ENCODE measurements at places on chromosomes 1 and 21.

GRCh38 chr21:38760762-38761155 is 45.0 kb upstream of the ETS2 start:
- no peak for DNase-seq

DNA sequence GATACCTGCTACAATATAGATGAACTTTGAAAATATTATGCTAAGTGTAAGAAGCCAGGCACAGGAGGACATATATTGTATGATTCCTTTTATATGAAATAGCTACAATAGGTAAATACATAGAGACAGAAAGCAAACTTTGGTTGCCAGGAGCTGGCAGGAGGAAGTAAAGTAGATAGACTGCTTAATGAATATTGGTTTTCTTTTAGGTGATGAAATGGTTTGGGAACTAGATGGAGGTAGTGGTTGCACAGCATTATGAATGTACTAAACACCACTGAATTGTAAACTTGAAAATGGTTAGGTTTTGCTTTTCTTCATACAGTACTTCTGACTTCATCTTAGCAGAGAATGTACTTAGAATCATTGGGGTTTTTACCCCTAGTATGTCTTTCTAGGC is 21.5 kb downstream of the ABCB10 start:
- DNase-seq: no peak

- no peak for DNase-seq
These were observed 159.2 kb downstream of the PIGK start for GRCh38 chr1:77060000-77060399.

DNA sequence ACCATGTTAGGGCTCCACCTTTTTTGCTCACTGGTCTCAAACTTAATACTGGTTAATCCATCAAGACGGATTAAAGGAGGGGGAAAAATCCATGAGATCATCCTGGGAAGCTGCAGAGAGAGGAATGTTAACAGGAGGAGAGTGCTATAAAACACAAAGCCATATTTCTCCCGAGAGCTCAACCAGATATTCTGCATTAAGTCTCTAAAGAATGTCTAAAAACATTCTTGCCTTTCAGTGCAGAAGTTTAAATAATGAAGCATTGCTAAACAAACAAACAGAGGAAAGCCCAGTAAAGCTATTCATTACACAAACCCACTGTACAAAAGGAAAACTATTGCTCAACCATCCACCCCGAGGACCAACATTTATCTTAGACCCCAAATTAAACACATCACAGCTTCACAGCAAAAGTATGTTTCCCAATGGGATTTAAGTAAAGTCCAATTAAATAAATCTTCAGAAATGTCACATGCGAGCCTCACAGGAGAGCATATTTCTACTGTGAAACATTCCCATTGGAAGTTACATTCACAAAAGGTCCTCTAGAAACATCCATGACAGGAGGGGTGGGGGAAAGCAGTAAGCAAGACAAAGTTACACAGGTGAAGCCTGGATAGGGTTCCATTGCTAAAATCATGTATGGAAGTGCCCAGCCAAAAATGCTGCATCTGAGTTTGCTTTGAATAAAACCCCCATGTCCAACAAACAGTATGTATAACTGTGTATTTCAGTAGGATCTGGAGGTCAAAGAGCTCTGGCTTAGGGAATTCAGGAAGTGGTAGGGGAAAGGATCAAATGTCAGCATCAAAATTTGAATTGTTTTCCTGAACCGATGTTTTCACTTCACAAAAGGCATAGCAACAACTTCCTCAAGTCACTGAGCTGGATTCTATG is 23.3 kb downstream of the DUSP10 start:
- DNase-seq: no peak

DNA sequence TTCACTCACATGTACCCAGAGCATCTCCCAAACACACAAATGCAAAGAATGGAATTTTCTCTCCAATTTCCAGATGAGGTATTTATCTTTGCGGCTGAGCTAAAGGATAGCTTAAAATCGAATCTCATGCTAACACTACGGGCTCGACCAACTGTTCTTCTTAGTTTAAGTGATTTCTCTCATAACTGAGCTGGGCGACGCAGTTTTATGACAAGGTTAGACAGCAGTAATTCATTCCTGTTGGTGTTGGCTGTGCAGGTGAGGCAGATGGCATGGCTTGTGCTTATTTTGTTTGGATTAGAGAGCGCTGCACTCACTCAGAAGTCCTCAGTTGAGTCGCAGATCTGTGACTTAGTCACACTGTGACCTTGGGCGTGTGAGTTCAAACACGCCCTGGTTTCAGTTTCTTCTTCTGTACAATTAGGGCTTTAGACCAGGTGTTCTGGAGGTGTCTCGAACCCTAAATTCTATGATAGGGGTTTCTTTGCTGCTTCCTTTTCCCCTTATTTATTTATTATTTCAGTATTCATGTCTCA is 41.5 kb upstream of the MRPS6 start:
- DNase-seq: no peak

DNA sequence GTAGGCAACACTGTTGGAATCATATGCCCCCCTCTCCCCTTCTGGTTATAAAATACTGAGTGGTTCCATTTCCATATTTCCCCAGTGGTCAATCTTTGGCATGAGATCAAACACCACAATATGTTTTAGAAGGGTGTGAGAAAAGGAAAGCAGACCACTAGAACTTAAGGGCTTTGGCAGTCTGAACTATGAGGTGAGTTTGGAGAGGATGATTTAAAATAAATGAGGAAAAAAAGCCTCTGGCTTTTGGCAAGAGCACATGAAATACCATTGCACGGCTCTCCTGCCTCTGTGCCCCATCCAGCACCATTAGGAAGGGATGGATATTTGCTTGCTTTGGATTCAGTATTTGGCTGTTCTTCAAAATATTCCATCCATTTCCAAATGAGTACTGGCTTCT is 339.5 kb upstream of the C1orf87 start:
- DNase-seq: no peak

GRCh38 chr1:44266400-44267344 is 53.4 kb downstream of the DMAP1 start:
- DNase-seq: no peak

- no peak for DNase-seq
These were observed 51.3 kb upstream of the ATP1A1 start for GRCh38 chr1:116321766-116322175.

- DNase-seq: no peak
These were observed 21.7 kb upstream of the MACF1 start for GRCh38 chr1:39182804-39183203.

- DNase-seq: peak; percentile 46
These were observed 477.2 kb upstream of the CAMK1G start for GRCh38 chr1:209106237-209106741.

- no peak for DNase-seq
These were observed 1211.0 kb upstream of the ADGRL4 start for GRCh38 chr1:80217377-80217986.

DNA sequence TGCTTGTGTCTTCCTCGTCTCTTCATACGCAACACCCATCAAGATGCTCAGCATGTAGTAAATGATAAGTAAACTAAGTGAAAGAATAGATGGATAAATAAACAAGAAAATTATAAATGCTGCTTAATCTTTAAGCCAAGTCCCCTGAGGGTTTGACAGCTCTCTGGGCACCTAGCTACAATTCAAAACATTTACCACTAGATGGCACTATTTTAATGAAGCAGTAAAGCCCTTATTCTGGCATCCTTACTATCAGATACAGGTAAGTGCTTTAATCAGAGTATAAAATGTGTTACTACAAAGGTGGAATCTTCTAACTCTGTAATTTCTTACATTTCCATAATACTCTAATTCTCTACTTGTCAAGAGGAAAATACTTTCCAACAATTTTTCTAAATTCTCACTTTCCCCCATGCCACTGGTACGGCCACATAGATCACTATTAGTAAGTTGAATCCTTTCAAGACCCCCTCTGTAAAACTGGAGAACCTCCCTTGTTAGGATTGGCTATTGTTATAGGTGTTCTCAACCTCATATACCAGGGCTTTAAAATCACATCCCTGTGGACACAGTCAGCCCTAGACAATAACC is 137.8 kb downstream of the BARHL2 start:
- peak; percentile 48 for DNase-seq

- DNase-seq: no peak
These were observed 33.5 kb upstream of the CRB1 start for GRCh38 chr1:197234581-197234980.

- DNase-seq: no peak
These were observed 144.2 kb downstream of the HIVEP3 start for GRCh38 chr1:41774471-41774990.

DNA sequence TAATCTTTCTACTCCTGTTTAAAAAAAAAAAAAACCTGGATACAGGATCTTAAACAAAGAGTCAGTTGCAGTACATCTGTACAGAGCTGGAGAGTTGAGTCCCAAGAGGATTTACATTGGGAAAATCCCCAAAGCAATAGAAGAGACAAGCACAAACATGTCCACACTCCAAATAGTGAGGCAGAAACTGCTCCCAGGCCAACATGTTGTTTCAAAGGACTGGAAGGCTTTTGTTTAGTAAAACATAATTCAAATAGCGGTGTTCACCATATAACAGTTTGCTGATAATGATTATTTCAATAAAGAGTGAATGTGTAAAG is 425.4 kb downstream of the ADGRL2 start:
- DNase-seq: peak; percentile 93

DNA sequence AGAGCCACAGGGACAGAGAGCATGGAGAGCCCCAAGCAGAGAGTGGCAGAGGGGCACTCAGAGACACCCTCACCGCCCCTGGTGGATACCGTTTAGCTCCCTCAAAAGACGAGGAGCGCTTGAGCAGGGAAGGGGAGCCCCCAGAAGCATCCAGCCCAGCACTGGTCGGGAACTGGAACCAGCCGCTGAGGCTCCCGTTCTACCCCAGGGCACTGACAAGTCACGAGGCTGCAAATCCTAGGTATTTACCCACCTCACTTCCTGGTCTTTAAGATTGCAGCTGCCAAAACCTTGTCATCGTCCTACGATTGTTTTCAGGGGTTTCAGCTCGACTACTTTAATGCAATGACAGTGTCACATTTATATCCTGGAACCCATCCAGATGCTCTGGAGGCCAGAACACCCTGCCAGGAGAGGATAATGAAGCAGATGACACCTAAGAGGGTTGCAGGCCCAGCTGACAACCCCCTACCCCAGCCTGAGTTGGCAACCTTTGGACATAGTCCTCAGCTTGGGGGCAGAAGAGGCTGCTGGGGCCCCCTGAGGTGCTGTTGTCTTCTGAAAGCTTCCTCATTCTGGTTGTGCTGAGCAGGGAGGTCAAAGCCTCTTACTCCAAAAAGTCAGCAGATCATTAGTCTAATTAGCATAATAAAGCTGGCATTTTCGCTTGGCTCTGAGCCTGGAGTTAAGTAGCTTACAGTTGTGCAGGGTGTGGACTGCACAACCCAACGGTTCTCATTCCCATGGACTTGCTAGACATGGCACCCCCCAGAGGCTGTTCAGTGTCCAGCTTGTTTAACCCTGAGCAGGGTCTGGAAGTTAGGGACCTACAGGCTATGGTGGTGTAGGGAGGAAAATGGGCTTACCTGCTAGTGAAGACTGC is 20.6 kb upstream of the BACE2 start:
- no peak for DNase-seq

DNA sequence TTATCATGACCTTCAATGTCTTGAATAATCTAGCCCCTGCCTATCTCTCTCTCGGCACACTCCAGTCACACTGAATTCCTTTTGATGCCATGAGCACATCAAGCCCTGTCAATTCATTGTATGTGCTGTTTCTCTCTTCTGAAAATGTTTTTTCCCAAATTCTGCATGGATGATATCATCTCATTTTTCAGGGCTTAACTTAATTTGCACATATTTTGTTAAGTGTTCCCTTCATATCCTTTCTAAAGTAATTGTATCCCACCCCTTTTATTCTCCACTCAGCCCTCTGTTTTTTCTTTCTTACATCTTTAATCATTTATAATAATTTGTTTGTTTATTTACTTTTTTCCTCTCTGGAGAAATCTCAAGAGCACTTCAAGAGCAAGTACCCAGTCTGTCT is 149.9 kb downstream of the ZNF326 start:
- DNase-seq: no peak

DNA sequence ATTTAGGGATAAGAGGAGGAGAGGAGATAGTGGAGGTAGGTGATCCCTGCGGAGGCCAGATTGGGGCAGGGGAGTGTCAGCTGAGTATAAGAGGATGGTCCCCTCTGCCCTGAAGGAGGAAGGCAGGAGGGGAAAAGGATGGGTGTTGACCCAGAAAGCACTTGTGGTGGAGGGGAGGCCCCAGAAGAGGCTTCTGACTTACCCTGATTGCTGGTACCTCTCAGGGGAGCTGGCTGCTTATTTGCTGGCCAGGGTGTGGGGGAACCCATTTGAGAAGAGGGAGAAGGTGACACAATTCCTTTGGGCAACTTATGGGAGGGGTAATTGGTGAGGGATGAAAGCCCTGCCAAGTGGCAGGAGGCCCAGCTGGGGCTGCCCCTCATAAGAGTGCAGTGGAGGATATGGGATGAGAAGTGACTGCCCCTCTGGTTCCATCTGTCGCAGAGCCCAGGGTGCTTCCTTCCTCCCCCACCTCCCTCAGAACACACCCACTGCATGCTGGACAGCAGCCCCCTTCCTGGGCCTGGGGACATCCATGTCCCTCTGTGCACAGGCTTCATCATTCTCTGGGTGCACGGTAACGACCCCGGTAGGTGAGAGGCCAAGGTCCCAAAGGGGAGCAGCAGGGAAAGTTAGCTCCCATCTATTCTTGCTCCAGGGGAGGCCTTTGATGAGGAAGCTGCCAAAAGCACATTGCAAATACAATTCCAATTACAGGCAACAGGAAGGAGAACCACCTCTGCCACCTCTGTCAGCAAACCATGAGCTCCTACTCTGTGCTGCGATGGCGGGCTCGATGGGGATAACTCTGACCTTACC is 1.4 kb upstream of the PCSK9 start:
- no peak for DNase-seq

GRCh38 chr1:35190784-35191183 is 2.2 kb downstream of the SFPQ start:
- no peak for DNase-seq

DNA sequence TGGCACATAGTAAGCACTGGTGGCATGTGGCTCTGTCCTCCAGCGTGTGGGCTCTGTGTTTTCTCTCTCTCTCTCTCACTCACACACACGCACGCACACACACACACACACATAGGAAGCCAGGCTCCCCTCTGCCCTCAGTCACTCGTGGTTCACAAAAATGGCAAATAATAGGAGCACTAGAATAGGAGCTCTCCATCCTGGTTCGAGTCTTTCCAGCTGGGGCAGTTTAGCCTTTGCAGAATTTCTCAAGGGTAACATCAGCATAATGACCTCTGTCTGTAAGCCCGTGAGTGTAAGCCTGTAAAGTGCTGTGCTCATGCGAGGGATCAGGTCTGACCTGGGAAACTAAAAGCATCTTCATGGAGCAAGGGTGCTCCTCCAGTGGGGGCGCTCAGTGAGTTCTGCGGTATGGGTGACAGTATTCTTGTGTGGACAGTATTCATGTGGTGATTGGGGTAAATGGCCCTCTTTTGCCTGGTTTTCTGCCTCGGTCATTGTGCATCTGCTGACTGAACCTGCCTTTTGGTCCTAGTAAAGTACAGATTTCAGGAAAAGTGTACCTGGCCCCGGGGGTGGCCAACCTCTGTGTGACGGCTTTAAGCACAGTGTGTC is 842 bp upstream of the ZC3H12A start:
- DNase-seq: no peak

GRCh38 chr1:192698731-192699130 is 62.8 kb downstream of the RGS13 start:
- no peak for DNase-seq

- no peak for DNase-seq
These were observed 57.7 kb downstream of the SELENOF start for GRCh38 chr1:86856196-86856595.

Measured in NCI-H2171 (cell line).